NB4 (cell line): ENCODE measurements at places on chromosomes 5 and 9.

DNA sequence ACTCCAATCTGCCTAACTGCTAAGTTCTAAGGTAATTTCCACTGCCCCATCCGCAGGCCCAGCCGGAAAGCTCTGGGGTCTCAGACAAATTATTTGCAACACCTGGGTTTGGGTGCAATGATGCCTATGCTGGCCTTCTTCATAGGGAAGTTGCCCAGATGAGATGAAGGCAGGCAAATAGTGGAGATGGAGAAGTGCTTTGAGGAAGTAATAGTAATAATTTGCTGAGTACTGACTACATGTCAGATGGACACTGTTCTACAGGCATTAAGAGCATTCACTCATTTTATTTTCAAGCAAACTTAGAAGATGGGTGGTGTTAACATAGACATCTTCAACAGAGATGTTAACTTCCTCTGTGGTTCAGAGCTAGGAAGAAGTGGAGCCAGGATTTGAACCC lies 3.8 kb downstream of the PCDH12 start:
- no peak for DNase-seq

DNA sequence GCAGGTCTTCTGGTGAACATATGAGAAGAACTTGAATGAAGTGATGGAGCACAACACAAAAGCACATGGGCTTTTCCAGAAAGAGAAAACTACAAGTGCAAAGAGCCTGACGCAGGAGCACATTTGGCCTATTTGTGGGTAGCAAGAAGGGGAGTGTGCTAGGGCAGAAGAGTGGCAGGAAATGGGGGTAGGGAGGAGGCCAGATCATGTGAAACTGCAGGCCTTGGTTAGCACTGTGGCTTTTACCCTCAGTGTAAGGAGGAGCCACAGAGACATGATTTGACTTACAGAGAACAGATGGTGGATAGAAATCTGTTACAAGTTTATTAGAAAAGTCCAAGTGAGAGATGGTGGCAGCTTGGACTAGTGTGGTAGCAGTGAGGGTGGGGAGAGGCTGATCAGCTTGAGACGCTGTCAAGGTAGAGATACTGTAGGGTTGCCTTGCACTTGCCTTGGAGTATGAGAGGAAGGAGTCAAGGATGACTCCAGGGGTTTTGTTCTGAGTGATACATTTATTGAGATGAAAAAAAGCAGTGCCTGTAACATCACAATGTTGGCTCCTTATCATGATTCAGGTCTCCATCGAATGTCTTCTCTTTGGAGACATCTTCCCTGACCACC lies 126.7 kb downstream of the PPP2R2B start:
- DNase-seq = no peak

GRCh38 chr5:83955916-83956315 lies 235.3 kb upstream of the HAPLN1 start:
- peak; percentile 60 for DNase-seq

DNA sequence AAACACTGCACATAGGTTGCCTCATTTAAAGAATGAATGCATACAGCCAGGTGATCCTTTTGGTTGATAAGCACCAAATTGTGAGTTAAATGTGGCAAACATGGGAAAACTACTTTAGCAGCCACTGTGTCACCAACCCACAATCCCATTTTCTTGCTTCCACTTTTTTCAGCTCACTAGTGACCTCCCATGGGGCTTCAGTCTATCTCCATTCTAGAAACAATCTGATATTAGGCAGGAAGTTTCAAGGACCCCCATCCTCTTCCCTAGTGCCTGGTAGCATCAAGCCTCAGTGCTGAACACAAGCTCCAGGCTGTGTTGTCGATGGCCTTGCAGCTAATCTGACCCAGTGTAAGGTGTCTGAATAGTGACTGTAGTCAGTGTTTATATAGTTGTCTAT lies 66.2 kb downstream of the PLPPR1 start:
- DNase-seq = no peak

- peak; percentile 83 for DNase-seq
Measured at GRCh38 chr5:997001-997474, 11.6 kb upstream of the NKD2 start.

- no peak for DNase-seq
Measured at GRCh38 chr5:150156027-150156368, 353 bp upstream of the PDGFRB start.

DNA sequence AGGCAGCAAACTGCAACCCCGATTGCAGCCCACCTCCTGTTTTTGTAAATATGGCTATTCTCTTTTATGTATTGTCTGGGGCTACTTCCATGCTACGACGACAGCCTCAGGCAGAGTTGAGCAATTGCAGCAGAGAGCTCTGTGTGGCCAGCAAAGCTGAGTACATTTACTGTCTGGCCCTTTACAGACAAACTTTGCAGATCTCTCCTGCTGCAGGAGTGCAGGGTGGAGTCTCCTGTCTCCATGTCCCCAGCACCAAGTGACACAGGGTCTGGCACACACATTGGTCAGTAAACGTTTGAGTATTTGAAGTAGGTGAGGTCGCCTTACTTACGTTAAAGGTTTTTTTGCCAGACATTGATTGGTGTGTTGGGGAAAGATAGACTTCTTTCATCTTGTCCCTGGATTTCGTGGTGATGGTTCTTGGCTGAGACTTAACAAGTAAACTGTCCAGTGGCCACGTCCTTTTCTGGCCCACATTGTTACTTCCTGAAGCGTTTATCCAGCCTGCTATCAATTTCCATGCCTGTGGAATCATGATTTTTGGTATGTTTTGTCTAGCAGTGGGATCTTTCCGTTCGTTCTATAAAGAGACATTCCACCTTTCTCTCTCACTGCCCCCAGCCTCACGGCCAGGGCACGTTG lies 27.2 kb downstream of the PRRC2B start:
- DNase-seq = peak; percentile 72
